NCI-H526 treated with DMSO at 0.1 percent for 48 hours (cell line): ENCODE measurements at places on chromosomes 1 and 21.

DNA sequence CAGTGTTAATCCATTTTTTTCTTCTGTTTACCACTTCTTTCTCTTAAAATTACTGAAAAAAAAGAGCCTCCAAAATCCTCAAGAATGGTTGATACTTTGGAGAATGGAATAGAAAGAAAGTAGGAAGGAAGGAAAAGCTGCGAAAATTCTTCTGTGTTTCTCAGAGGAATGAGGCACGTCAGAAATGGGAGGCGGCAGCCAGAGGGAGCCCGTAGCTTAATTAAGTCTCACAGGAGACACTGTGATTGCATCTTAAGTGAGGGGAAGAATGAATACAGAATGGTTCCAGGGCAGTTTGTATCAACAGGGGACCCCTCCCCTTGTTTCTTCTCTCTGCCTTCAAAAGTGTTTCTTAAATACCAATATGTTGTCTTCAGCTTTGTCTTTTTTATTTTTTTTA lies 1099.5 kb downstream of the PLA2G4A start:
- no peak for DNase-seq

GRCh38 chr1:161241682-161242081 lies 3.7 kb upstream of the NR1I3 start:
- no peak for DNase-seq

- no peak for DNase-seq
Measured at GRCh38 chr1:81371864-81372263, 428.9 kb upstream of the ADGRL2 start.

DNA sequence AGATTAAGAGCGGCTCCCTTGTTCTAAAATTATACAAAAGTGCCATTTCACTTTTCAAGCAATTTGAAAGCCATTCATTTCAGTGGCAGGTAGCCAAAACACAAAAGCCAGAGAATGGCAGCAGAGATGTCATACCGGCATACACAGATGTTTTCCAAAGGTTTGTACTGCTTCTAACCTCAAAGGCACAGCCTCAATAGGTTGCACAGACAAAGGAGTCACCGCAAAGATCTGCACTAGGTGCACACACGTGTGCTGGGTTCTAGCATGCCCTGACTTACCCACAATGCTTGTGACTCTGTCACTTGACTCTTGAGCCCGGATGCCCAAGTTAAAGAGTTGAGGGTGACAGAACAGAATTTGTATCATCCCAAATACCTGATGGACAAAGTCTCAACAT lies 448.9 kb upstream of the ADGRL2 start:
- no peak for DNase-seq

DNA sequence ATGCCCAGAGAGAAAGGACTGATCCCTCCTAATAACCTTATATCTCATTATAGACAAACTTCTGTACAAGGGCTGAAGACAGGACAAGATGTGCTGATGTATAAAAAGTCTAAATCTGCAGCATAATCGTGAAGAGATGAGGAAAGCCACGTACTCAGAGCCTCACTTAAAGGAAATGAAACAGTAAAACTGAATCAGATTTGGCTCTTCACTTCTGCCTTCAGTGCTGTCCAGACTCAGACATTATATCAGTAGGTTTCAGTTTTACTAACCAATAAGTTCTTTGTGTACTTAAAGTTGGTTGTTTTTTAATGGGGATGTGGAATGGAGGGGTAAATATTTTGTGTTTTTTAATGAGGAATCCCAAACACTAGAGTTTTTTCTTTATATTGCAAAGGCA lies 45.3 kb upstream of the RGS1 start:
- no peak for DNase-seq

DNA sequence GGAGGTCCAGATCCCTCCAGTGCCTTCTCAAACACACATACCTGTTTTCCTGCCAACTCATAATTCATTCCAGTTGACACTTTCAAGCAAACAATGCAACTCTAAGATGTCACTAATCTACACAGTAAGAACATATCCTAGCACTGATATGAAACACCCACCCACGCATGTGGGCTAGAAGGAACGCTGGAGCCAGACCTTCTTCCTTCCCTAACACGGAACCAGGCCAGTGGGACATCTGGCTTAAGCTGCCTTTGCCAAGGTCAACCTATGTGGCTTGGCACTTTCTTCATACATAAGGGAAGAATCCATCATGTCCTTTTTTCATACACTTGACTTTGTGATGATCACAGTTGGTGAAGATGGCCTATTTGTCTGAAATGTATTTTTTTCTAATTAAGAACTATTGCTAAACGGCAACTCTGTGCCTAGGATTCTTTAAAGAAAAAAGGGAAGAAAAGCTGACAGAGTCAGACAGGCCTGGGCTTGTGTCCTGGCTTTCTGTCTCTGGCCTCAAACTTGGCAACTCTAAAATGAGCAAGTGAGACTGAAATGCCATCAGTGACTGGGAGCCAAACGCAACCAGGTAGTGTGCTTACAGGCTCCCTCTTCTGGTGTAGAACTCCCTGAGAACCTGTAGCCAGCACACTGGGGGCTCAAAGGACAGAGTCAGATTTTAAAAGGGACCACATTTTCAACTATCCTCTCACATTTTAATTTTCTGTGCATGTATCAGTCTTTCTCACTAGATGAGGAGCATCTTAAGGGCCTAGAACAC lies 92.6 kb upstream of the BEND5 start:
- no peak for DNase-seq

- DNase-seq = no peak
Measured at GRCh38 chr1:32878183-32878582, 7.5 kb upstream of the FNDC5 start.

DNA sequence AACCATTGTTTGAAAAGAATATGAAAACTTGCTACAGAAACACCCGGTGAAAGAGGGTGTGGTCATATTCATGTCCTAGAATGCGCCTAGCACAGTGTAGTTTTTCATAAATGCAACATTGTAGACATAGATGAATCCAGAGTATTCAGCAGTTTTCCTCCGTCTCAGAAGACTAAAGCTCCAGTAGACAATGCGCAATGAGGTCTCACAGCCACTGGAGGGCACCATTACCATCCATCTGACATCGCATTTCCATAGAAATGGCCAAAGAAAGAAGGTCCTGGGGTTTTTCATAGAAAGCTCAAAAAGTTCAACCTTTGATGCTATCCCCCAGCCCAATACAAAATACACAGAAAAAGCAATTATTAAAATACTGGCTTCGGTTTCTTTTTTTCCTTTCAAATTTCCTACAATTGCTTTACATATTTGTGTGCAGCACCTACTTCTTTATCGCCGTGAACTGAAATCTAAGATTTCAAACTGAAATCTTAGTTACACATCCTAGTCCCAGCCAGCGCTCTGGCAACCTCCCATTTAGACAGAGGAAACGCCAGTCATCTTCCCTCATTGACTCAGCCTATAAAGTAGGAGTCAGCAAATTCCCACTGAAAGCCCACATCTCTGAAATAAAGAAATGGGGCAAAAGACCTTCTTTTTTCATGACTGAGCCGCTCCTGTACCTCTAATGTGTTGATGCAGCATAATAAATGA lies 3.9 kb upstream of the CD58 start:
- peak; percentile 42 for DNase-seq

DNA sequence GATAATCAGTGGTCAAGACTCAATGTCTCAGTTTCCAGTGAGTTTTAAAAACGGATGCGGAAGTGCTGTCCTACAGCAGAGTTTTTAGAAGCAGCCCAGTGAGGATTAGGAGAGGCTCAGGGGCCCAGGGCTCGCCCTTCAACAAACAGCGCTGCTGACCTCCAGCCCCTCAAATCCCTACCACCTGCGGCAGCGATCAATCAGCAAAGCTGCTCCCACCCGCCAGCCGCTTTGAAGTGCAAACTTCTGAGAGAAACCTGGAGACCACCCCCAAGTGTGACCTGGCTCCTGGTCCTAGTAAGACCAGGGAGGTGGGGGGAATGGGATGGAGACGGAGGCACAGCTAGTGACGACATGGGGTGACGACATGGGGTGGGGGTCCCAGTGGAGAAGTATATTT lies 14.4 kb downstream of the ZBTB17 start:
- no peak for DNase-seq

DNA sequence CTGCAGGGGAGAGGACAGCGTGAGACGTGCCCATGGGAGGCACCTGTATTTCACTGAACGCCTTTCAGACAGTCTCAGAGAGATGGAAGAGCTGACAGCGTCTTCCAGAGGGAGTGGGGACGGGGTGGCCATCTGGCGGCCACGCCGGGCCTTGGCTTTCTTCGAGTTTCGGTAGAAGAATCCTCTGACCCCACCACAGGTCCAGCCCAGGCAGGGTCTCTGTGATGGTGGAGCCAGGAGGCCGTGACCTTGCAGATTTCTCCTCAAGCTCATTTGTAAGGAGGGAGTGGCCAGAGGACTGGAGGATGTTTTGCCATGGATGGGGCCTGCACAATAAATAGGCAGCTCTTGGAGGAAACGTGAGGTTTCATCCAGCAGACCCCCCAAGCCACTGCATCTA lies 47.6 kb upstream of the ADARB1 start:
- DNase-seq = no peak

DNA sequence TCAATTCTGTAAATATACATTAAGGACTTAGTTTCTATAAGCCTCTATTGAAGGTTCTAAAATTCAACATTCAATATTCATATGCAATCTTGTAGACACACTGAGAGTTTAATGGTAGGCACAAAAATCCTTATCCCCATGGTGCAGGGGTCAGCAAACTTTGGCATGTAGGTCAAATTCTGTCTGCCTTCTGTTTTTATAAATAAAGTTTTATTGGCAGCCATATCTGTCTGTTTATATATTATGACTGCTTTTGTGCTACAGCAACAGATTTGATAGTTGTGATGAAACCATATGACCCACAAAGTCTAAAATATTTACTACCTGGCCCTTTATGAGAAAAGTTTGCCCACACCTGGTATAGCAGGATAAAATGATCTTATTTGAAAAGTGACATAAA lies 91.2 kb upstream of the PPIH start:
- no peak for DNase-seq

DNA sequence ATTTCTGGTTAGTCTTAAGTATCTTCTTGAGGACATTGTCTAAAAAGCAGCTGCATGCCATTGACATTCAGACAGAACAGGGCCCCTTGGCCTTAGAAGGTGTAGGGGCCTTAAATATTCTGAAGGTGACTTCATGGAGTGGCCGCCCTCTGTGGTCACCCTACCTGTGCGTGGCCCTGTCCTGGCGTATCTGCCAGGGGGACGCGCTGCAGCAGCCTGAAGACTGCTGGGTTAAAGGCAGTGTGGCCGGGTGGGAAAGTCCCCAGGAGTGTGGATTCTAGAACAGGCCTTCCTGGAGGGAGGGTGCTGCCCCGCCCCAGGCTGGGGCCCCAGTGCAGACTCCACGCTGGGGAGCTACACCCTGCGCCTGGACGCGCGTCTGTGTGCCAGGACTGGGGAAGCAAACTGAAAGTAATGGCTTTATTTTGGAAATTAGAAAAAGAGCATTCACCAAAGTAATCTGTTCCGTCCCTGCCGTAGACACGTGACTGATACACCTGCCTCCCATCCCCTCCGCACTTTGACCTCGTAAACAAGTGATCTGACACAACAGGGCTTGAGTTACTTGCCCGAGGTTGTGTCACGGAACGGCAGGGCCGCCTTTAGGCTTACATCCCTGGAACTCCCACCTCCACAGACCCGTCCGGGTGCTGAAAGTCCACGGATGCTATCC lies 1.8 kb downstream of the AGPAT3 start:
- peak; percentile 20 for DNase-seq

DNA sequence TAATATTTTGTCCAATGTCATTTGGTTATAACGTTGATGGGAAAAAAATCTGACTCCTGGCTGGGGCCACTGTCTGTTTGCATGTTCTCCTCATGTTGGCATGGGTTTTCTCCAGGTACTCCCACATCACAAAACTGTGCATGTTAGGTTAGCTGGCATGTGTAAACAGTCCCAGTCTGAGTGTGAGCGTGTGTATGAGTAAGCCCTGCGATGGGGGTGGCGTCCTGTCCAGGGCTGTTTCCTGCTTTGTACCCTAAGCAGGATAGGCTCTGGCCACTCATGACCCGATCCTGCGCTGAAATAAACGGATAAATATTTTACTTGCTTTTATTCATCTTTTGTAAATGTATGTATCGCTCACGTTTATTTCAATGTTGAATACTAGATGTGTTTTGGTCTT lies 13.5 kb downstream of the EFCAB14 start:
- DNase-seq = no peak

DNA sequence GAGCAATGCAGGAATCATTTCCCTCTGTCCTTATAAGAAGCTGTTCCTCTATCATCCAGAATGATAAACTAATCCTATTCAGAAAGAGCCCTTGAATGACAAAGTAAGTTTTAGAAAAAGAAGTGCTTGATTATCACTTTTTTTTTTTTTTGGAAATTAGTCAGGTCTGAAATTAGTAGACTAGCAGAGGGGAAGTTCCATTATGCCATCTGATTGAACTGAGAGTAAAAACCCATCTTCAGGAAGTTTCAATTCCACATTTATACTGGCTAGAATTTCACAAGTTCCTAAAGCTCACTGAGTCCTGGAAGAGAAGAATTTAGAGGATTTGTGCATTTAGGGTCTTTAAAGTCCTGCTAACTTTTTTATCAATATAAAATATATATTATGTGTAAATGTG lies 128.8 kb upstream of the COA6 start:
- DNase-seq = no peak

GRCh38 chr21:45391743-45392572 lies 13.0 kb upstream of the COL18A1 start:
- no peak for DNase-seq

DNA sequence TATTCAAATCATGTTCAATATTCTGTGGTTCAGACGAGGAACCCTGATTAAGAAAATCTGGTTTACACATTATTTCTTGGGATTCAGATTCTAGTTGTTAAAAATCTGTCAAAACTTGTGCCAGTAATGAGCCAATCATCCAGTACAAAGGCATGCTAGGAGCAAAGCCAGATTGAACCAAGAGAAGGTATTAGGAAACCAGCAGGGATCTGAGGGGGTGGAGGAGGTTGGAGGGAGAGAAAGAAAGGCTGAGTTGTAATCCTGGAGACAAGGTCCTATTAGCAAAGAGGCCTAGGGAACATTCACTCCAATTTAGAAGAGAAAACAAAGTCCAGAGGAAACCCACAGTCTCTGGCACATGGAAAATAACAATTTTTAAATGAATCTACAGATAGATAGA lies 352.9 kb downstream of the LTN1 start:
- DNase-seq = no peak

- no peak for DNase-seq
Measured at GRCh38 chr1:22332795-22333499, 118.7 kb upstream of the ZBTB40 start.

GRCh38 chr1:25738499-25738898 lies 61.5 kb upstream of the SELENON start:
- DNase-seq = no peak

- DNase-seq = no peak
Measured at GRCh38 chr1:108043707-108044106, 78.7 kb upstream of the VAV3 start.

- no peak for DNase-seq
Measured at GRCh38 chr1:211338224-211338620, 11.6 kb downstream of the TRAF5 start.

- DNase-seq = no peak
Measured at GRCh38 chr1:180123463-180123936, 31.2 kb upstream of the QSOX1 start.
